ENCODE measurements at places on chromosomes 5 and 9.

- no peak for DNase-seq
Observed at GRCh38 chr5:115494570-115495289, 49.8 kb downstream of the FEM1C start.

DNA sequence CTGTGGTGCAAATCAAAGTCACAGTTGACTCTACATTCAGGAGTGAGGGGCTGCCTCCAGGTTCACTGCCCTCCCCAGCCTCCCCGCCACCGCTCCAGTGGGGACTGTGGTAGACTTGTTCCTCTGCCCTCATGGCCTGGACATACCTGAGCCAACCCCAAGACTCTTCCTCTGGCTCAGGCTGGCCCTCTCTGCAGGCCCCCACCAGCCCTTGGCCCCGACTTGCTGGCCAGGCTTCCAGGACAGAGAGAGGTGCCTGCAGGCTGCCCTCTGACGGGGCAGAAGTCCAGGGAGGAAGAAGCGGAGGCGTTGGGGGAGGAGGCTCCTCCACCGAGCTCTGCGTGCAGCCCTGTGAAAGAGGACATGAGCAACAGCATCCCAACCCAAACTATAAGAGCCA is 2.8 kb upstream of the SARDH start:
- DNase-seq: no peak

- no peak for DNase-seq
Observed at GRCh38 chr5:132418881-132419280, 49.4 kb downstream of the SLC22A5 start.

DNA sequence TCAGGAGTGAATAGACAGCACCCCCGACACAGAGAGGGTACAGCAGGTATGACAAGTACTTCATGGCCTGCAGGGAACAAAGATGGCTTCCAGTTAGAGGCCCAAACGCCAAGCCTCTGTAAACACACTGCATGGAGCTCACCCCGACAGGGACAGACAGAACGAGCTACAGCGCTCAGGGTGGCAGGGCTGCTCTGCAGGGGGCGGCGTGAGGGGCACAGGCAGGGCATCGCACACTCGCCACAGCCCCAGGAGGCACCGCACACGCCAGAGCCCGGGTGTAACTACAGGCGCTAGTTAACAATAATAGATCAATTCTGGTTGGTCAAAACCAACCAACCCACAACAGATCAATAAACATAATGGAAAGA is 21.1 kb downstream of the CLPTM1L start:
- DNase-seq: no peak

DNA sequence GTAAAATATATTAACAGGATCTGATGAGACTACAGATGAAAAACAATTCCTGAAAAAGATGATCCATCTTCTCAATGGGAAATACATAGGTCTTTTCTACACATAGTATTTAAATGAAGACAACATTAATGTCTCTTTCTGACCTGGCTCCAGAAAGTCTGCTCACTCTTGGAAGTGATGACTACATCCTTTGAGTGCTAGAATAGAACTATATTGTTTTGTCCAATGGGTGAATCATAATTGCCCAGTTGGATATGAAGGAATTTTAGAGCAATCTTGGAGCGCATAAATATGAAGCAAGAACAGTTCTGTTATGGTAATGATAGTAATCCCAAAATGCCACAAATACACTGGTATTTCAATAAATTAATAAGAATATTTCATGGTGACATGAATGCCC is 322.1 kb downstream of the DEPDC1B start:
- no peak for DNase-seq

DNA sequence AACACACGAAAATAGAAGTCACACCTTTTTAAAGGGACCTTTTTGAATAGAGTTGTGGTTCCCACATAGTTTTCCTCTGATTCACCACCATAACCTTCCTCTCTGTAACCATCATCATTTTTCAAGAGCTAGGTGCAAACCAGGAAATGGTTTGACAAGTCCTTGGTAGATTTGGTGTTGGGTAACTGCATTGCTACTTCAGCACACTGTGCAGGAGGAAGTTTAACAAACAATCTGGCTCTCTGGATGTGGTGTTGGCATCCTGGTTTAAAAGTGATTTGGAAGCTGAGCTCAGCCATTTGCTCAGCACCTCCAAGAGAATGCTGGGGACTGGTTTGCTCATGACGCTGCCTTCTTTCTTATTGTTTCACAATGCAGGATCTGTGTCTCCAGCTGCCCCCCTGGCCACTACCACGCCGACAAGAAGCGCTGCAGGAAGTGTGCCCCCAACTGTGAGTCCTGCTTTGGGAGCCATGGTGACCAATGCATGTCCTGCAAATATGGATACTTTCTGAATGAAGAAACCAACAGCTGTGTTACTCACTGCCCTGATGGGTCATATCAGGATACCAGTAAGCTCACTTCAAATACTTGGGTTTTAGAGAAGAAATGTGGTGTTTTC is 213.1 kb downstream of the RFK start:
- no peak for DNase-seq

GRCh38 chr5:107293541-107294210 is 377.1 kb downstream of the EFNA5 start:
- no peak for DNase-seq

DNA sequence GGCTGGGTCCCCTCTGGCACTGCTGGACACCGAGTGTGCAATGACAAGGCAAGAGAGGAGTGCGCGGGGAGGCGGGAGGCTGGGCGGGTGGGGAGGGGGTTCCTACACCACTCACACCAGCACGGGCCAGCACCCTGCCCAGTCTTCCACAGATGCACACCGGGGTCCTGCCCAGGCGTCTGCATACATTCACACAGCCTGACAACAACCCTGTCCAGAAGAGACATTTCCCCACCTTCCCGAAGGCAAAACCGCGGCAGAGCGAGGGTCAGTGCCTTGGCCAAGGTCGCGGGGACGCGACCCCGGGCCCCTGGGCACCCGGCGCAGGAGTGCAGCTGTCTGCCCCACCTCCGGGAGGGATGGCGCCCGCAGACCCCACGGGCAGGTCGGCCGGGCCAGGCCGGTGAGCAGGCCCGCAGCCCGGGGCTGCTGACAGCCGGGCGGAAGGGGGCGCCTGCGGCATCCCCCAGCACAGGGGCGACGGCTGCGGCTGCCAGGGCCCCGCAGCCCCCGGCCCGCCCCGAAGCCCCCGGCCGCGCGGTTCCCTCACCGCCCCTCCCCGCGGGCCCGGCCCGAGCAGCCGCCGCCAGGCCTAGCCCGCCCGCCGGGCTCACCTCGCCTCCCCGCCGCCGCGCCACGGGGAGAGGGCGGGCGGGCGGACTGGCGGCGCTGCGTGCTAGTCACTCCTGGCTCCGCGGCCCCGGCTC is 496 bp downstream of the MAPK9 start:
- DNase-seq: no peak

DNA sequence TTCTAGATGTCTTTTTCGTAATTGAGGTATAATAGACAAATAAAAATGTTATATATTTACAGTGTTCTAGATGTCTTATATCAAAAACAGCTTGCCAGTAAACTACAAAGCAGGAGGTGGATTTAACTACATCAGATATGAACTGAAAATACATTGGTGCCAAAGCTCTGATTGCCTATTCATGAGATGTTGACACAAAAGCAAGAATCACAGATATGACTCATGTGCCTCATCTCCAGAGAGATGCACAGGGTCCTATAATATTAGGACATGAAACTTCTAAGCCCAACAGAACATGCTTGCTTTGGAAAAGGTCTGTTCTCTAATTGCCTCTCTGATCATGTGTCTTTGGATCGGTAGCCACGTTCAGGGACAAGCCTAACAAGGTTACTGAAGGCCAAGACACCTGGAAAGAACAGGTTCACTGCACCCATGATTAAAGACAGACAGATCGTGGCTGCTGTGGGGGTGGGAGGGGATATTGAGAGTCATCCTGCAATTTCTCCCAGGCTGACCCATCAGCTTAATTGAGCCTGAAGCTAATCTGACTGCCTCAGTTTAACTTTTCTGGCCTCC is 16.8 kb downstream of the ABCA1 start:
- DNase-seq: no peak

DNA sequence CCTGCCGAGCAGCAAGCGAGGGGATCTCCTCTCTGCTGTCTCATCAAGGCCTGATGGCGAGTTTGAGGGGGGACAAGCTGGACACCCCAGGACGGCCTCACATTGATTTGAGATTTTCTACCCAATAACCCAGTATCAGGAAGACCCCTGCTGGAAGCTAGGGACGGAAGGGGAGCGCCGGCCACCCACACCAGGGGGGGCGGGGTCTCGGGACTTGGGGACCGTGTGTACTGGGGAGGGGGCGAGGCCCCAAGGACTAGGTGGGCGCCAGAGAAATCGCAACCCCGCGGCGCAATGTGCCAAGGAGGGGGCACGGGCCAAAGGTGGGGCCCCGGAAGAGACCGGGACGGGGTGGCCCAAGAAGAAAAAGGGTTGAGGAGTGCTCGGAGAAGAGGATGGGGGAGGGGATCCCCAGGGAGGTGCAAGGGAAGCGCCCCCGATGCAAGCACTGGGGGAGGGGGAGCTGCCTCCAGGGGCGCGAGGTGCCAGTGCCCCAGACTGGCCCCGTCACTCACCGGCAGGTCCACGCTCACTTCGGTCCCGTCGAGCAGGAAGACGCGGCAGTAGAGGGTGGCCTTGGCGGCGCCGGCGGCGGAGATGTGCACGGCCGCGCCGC is 1.1 kb downstream of the EPB41L4B start:
- no peak for DNase-seq

- no peak for DNase-seq
Observed at GRCh38 chr9:18606846-18607245, 132.9 kb downstream of the ADAMTSL1 start.

- no peak for DNase-seq
Observed at GRCh38 chr9:72633966-72634365, 112.6 kb downstream of the TMC1 start.

DNA sequence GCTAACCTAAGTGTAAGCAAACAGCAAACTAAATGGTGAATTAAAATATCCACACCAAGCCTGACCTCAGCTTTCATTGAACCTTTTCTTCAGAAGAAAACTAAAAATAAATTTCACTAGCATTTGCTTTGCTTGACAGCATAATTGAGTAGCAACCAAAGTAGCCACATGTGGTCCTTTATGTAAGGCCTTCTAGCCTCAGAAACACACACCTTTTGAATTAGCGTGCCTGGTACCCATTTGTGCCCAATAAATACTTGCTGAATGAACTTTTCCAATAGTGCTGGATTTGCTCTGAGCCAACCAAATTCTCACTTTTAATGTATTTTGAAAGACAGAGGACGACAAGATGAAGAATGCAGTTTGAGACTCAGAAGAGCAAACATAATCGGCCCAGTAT is 2.1 kb upstream of the NIPBL start:
- DNase-seq: no peak

GRCh38 chr9:92754091-92754745 is 10.4 kb downstream of the BICD2 start:
- no peak for DNase-seq

DNA sequence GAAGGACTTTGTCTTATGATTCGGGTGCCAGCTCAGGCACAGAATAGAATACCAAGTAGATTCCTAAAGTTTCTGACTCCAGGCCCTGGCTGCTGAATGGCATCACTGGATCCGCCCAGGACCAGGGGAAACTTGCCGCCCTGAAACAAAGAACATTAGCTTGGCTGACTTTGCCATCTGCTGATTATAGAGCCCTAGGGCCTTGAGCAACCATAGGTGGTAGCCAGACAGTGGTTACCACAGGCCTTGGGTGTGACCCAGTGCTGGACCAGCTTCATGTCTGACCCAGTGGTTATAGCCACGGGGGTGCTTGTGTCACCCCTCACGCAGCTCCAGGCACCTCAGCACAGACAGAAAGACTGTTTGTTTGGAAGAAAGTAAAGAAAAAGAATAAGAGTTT is 62.7 kb downstream of the SSBP2 start:
- no peak for DNase-seq

Data from activated naive CD8-positive, alpha-beta T cell treated with anti-CD3 and anti-CD28 coated beads, Interleukin-2, amount 50 U/mL, for 16 hours (primary cell).